ENCODE measurements at places on chromosomes 16 and 17.

GRCh38 chr16:74372953-74373846 lies 2.9 kb upstream of the NPIPB15 start:
- DNase-seq = no peak

GRCh38 chr16:31713945-31714902 lies 159.4 kb upstream of the ZNF267 start:
- no peak for DNase-seq

GRCh38 chr16:84184775-84185174 lies 2.1 kb downstream of the TAF1C start:
- no peak for DNase-seq

DNA sequence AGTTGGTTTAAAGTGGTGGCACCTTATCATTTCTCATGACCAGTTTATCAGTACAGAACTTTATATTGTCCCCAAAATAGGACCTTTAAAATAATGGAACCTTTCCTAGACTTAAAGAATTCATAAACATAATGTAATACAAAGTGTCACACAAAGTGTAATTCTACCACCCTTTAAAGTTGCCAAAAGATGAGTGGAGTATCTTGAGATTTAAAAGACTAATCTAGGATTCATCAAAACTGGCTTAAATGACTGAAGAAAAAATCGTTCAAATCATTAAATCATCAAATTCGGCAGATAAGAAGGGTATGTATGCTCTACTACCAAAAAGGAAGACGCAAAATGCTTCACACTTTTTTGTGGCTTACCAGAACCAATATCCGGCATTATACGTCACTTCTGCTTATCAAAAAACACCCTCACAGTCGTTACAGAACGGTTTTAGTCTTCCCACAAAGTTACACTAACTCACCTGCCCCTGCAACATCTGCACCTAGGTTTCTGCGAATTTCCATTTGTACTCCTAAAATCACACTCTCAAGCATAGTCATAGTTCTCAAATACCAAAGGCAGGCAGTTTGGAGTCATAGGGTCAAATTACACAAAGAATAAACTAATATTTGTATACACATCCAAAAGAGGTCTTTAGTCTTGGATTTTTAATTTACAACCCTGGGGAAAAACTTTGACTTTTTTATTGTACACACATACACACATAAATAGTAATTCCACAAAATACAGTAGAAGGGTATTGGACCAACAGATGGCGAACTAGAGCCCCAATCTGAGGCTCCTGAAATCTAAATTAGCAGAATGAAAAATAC lies 1.4 kb upstream of the KANSL1 start:
- peak; percentile 54 for DNase-seq

DNA sequence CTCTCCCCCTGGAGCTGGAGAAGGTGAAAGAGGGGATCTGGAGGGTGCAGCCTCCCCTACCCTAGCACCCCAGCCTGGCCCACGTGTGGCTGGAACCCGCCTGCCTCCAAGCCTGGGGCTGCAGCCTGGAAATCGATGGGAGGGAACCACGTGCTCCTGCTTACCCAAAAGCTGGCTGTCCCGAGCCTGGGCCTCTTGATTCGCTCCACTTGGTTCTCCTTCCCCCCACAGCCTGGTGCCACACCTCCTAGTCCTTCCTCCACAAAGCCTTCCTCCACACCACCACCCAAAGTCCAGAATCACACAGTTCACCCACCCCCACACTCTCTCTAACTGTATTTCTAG lies 29.3 kb downstream of the CFAP20 start:
- no peak for DNase-seq

GRCh38 chr16:57341062-57341440 lies 17.5 kb upstream of the CCL22 start:
- no peak for DNase-seq

DNA sequence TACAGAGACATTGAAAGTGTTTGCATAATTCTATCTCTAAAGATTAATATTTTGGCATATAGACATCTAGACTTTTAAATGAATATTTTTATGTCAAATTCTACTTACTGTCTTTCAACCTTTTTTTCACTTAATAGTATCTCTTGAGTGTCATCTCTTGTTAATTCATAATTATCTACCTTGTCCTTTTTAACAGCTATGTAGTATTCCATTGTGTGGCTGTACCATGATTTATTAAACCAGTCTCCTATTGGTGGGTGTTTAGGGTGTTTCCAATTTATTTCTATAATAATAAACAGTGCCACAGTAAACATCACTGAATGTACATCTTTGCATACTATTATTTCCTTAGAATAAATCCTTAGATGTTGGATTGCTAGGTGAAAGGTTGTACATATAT lies 16.3 kb upstream of the RNF222 start:
- DNase-seq = no peak

DNA sequence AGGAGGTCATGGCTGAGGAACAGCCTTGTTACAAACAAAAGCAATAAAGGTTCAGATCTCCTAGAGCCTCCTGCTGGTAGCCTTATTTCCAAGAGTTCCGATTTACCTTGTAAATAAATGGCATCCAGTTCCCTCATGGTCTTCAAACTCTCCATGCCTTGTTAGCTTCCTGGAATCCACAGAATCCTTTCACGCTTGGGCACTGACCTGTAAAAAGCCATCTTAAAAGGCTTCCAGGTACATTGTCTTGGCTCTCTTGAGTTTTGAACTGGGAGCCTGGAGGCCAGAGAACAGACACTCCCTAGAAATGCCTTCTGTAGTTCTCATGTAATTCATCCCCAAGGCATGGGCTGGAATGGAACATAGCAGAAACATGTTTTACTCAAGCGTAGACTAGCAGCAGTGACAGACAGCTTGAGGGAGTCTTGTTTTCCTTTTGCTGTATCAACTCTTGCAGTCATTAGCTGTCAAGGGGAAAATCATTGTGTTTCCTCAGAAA lies 207.9 kb downstream of the SNX29 start:
- no peak for DNase-seq

- peak; percentile 11 for DNase-seq
Observed at GRCh38 chr17:50477976-50478375, 684 bp upstream of the RSAD1 start.

- DNase-seq = no peak
Observed at GRCh38 chr16:21169249-21169981, 10.9 kb downstream of the LDAF1 start.

GRCh38 chr17:7502171-7502847 lies 18.1 kb downstream of the POLR2A start:
- DNase-seq = no peak

DNA sequence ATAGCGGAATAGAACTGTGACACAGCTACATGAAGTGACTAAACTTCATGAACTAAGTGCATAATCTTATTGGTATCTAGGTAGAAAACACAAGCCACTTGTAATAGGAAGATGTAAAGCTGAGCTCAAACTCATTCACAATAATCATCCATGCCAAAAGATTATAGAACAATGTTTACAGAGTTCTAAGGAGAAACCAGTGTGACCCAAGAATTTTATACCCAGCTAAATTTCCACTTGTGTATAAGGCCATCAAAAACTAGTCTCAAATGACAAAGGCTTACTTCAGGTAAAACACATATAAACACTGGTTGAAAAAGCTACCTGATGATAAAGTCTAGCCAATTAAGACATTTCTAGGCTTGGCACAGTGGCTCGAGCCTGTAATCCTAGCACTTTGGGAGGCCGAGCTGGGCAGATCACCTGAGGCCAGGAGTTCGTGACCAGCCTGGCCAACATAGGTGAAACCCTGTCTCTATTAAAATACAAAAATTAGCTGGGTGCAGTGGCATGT lies 16.9 kb upstream of the CPD start:
- no peak for DNase-seq

- no peak for DNase-seq
Observed at GRCh38 chr17:40316571-40317344, 7.8 kb downstream of the RARA start.

DNA sequence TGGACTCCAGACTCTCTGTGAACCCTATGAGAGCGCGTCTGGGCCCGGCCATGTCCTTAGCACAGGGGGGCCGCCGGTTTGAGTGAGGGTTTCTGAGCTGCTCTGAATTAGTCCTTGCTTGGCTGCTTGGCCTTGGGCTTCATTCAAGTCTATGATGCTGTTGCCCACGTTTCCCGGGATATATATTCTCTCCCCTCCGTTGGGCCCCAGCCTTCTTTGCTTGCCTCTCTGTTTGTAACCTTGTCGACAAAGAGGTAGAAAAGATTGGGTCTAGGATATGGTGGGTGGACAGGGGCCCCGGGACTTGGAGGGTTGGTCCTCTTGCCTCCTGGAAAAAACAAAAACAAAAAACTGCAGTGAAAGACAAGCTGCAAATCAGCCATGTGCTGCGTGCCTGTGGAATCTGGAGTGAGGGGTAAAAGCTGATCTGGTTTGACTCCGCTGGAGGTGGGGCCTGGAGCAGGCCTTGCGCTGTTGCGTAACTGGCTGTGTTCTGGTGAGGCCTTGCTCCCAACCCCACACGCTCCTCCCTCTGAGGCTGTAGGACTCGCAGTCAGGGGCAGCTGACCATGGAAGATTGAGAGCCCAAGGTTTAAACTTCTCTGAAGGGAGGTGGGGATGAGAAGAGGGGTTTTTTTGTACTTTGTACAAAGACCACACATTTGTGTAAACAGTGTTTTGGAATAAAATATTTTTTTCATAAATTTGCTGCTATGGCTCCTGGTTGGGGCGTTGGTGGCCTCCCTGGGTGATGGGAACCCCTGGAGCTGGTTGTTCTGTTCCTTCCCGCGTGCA lies 23.1 kb downstream of the STAT5A start:
- peak; percentile 52 for DNase-seq

GRCh38 chr17:32795339-32795979 lies 81.5 kb downstream of the MYO1D start:
- DNase-seq = no peak

- no peak for DNase-seq
Observed at GRCh38 chr17:62172492-62173291, 107.6 kb upstream of the MED13 start.

- no peak for DNase-seq
Observed at GRCh38 chr17:18156171-18156975, 27.3 kb upstream of the ALKBH5 start.

DNA sequence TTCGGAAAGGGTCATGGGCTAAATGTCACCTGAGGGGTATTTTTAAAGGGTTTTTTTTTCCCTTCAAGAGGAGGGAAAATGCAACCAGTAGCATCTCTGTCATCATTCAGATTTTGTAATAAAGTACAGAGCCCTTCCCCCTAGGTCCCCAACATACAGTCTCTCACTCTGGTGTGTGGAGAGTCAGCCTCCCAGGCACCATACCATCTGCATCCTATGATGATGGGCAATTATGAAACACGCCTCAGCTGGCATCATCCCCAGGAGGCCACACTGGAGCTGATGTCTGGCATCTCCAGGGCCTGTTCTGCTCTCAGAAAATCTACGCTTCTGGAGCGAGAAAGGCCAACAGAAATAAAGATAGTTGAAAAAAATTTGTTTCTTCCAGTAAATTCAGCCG lies 32.0 kb downstream of the TBX4 start:
- no peak for DNase-seq

Measured in activated CD4-positive, alpha-beta T cell treated with anti-CD3 and anti-CD28 coated beads for 48 hours (primary cell).